ENCODE measurements at places on chromosomes 3 and 15.

DNA sequence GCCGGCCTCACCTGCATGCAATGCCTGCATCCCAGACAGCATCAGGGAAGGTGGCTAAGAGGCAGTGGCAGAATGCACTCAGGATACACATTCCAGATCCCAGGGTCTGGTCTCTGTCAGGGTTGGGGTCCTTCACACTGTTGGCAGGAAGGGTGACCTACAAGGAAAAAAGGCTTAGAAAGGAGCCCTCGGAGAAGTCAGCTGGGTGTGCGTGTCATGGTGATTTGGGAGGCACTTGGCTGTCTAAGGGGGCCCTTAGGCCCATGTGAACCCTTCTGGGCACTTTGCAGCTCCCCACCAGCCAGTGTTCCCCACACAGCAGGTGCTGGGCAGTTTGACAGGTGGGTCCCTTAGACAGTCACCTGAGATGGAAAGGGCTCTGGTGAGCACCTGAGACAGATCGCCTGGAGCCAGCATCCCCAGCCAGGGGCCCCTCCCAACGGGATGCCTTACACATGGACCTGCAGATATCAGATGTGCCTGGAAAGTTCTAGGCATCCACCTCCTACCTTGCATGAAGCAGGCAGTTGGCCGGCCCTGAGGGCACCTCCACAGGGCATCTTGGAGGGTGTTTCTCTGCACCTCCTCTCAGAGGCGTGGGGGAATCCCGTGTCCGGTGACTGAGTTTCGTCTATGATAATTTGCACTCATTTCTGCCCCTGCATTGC lies 131.6 kb downstream of the LRRK1 start:
- DNase-seq, result no peak

- DNase-seq, result no peak
Measured at GRCh38 chr3:141413801-141414689, 45.7 kb downstream of the ZBTB38 start.

GRCh38 chr15:23064156-23064555 lies 24.8 kb upstream of the TUBGCP5 start:
- no peak for DNase-seq

- DNase-seq, result no peak
Measured at GRCh38 chr15:59153466-59153865, 48.5 kb downstream of the CCNB2 start.

DNA sequence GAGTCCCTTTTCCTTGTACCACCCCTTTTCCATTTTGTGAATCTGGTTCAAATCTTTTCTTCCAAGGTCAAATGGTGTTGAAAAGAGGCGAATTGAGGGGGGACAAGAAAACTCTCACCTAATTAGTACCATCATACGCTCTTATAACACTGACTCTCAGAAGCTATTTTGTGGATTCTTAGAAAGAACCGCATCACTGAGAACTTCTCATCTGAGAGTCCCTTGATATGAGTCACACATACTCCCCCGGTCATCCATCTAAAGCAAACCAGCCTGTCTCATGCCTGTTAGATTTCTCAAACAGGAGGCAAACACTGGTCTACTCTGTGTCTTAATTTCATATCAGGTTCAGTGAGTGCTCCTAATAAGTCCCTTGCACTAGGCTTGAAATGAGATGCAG lies 76.5 kb upstream of the SPRED1 start:
- DNase-seq, result no peak

GRCh38 chr3:104629038-104629437 lies 737.7 kb upstream of the ALCAM start:
- no peak for DNase-seq

- no peak for DNase-seq
Measured at GRCh38 chr3:59935025-59935424, 885.2 kb upstream of the CFAP20DC start.

- no peak for DNase-seq
Measured at GRCh38 chr15:47293466-47294162, 423.7 kb upstream of the SEMA6D start.

GRCh38 chr3:111605018-111605417 lies 9.9 kb upstream of the ZBED2 start:
- DNase-seq, result no peak

DNA sequence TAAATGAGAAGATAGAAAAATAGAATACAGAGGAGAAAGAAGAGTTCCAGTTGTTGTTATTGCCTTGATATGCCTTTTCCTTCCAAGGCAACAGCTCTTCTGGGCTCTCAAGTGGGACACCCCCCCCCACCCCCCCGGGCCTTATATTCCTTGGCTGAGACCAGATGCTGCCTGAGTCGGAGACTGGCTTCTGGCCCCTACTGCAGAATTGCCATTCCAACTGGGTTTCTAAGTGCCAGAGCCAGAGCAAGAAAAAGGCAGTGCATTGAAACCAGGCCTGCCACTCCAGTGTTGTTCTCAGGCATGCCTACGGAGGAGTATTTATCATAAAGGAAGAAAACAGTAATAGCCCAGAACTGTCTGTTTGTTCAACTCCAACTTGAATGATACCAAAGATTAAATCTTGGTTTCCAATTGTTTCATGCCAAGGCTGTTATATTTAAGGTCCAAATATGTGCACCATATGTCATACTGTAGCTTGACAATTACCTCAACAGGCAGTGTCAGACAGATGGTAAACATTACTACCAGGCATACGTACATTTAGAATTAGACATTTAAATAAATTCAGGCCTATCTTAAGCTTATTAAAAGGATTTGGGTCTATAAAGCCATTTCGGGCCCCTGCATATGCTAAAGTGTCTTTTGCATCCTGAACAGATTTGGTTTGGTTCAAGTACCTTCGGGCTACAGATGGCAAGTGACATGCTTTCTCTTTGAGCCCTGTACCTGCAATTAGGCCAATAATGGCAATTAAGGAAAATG lies 209.9 kb upstream of the SEMA6D start:
- DNase-seq, result no peak

GRCh38 chr3:98232489-98232888 lies 31.6 kb upstream of the OR5H6 start:
- no peak for DNase-seq

DNA sequence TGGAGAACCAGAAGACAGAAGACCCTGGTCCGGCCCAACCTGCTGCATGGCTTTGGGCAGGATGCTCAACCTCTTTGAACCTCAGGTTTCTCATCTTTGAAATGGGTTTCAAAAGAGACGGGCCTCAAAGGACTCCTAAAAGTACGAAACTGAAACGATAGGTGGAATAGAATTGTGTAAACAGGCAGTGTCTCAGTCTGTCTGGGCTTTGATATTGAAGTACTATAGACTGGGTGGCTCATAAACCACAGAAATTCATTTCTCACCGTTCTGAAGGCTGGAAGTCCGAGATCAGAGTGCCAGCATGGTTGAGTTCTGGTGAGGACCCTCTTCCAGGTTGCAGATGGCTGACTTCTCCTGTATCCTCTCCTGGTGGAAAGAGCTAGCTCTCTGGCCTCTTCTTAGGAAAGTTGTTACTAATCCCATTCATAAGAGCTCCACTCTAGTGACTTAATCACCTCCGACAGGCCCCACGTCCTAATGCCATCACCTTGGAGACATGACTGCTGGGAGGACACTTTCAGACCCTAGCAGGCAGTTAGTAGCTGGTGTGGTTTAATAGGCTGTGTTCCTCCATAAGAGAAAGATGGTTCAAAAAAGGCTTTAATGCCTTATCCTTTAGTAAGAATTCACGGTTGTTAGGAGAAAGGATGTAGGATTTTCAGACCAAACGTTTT lies 35.7 kb downstream of the SSUH2 start:
- DNase-seq, result no peak

- no peak for DNase-seq
Measured at GRCh38 chr3:31636694-31637442, 104.1 kb downstream of the STT3B start.

- no peak for DNase-seq
Measured at GRCh38 chr3:22989716-22990115, 213.4 kb upstream of the UBE2E2 start.

- DNase-seq, result no peak
Measured at GRCh38 chr15:63276342-63277037, 915 bp upstream of the APH1B start.

- no peak for DNase-seq
Measured at GRCh38 chr3:186717039-186717457, at the start of gene KNG1. Gene KNG1 (plus strand): TSS chr3:186717359. CDS start chr3:186717543, 184 bp downstream.

DNA sequence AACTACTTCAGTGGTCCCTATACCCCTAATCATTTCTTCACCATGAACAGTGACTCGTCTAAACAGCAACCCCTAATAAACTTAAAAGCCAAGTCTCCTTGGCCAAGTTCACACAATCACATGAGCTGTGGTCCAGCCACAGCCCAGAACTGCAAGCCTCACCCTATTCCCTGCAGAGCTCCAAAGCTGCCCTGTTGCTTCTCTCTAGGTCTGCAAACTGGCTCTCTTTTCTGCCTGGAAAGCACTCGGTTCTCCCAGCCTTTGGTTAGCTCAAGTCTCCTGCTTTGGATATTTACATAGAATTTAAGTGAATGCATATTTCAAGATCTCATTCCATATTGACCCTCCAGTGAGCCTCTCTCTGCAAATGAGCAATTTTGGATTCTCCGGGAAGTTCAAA lies 107.0 kb downstream of the TOP2B start:
- no peak for DNase-seq

- DNase-seq, result no peak
Measured at GRCh38 chr3:146223401-146224373, 27.2 kb downstream of the PLSCR4 start.

DNA sequence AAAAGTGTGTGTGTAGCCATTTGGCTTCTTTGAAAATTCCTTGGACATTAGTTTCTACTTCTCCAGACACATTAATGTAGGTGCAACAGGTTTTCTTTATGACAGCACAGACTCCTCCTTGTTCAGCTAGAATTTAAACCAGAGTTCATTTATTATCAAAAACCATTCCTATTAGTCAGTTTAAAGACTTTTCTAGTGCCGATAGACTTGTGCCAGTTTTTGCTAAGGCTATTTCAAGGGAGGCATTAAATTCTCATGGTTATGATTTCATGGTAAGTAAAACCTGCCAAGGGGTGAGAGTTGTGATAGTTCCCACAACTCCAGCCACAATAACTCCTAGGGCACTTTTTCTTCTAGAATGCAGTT lies 20.6 kb upstream of the SENP7 start:
- DNase-seq, result no peak

DNA sequence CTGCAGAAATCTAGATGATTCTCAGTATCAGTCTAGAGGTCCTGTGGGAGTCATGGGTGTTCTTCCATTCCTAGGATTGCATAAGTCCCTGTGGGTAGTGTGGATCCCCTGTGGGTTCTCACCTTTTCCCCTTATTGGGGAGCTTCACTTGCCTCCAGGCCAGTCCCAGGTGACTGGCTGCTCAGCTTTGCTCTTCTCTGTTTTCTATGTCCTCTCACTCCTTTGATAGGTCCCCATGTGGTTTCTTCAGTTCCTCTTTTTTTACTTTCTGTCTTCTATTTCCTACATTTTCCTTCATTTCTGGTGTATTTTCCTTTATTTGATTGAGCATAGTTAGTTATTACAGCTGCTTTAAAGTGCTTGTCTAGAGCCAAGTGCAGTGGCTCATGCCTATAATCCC lies 10.9 kb downstream of the TEX55 start:
- no peak for DNase-seq

GRCh38 chr3:139343895-139344856 lies at the start of gene MRPS22:
Gene MRPS22 (plus strand): TSS chr3:139344020. CDS start chr3:139344027, 7 bp downstream.
- peak; percentile 75 for DNase-seq

DNA sequence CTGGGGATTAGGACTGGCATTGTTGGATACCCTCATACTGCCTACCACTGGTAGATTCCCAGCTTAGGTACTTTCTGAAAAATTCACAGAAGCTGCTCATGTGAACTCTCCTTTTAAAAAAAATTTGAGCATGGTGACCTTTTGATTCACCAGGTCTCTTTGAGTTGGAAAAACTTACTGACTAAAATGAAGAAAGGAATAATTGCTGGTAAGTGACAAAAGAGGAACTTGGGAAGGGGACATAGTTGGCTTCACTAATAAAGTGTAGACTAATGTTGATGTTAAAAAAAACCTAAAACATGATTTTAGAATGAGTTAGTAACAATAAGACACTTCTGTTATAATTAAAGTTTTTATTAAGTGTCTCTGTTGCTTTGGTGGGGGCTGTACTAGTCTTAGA lies 8.6 kb downstream of the VPS8 start:
- DNase-seq, result no peak

- no peak for DNase-seq
Measured at GRCh38 chr3:146172586-146172985, 11.6 kb upstream of the PLOD2 start.

GRCh38 chr3:87997298-87997697 lies 61.5 kb downstream of the CGGBP1 start:
- DNase-seq, result no peak

- DNase-seq, result no peak
Measured at GRCh38 chr3:101898752-101899169, 49.4 kb downstream of the NFKBIZ start.

DNA sequence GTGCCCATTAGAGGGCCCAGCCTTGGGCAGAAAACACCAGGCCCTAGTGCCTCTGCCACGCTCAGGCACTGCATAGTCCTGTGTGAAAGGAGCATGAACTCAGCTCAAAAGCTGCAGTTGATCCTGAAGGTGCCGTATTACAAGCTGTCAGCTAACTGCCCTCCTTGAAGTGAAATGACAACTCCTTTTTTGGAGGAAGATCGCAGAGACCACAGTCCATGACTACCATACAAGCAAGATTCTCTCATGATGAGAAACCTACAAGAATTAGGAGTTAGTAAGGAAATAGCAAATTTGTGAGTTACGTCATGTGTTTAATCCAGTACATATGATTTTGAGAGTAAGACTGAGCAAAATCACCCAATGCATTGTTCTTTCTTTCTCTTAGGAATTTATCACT lies 513.9 kb upstream of the NR2F2 start:
- DNase-seq, result no peak

DNA sequence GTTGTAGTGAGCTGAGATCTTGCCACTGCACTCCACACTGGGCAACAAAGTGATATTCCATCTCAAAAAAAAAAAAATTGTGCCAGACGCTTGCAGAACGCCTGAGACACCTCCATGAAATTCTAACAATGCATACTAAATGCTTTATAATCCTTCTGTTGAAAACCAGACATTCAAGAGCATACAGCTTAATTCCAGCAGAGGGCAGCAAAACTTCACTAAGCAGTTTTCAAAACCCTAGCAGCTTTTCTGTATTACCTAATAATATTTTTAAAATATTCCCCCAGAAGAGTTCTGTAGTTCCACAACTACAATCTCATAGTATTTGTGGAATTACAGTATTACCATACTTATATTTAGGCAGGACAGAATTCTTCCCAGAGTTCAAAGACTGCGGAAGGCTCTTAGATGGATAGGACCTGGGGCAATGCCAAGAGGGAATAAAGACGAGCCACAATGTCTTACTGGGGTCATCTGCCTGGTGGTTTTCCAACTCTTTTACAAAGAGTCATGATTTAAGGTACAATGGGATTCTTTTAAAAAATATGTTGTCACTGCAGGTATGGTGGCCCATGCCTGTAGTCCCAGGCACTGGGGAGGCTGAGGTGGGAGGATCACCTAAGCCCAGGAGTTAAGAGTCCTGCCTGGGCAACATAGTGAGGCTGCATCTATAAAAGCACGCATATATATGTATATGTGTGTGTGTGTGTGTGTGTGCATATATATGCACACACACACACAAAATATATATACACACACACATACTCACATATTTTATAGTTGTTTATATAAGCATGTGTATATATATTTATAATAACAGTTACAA lies 19.6 kb upstream of the TASOR start:
- peak; percentile 33 for DNase-seq

- DNase-seq, result peak; percentile 86
Measured at GRCh38 chr15:44812029-44812517, 75.7 kb downstream of the TRIM69 start.

- no peak for DNase-seq
Measured at GRCh38 chr3:168051070-168051469, 44.7 kb downstream of the GOLIM4 start.

- no peak for DNase-seq
Measured at GRCh38 chr15:36406366-36406765, 173.1 kb upstream of the CDIN1 start.

All from NCI-H526 treated with DMSO at 0.1 percent for 48 hours (cell line).